Renal cortex interstitium (tissue), 15 donors: ENCODE measurements at places on chromosomes 5 and 9. TPM values are rescaled to one million over a fixed set of nuclear protein-coding genes. Genes with fewer than 3 reads are reported as not detected.

DNA sequence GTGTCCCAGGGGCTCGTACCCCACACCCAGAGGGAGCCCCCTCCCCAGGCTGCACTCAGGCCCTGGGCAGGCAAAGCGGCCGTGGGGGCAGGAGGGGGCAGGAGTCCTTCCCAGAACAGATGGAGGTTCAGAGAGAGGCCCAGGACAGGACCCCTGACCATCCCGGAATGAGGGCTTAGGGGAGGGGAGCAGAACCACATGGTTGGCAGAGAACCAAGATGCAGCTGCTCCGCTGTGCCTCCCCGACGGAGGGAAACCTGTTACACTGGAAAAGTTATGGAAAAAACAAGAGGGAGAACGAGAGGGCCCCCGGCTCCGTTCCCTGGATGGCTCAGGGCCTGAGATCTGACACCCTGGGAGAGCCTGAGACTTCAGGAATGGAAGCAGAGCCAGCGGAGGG lies 22.7 kb downstream of the SLC12A7 start:
- no peak for DNase-seq

- DNase-seq: no peak
These were observed 314.1 kb upstream of the PTGER4 start for GRCh38 chr5:40365342-40366330.

The STOML2 gene
- polyA plus RNA-seq: 130 TPM

GRCh38 chr5:136133922-136134379 lies 1.3 kb downstream of the SMAD5 start:
- DNase-seq: no peak

DNA sequence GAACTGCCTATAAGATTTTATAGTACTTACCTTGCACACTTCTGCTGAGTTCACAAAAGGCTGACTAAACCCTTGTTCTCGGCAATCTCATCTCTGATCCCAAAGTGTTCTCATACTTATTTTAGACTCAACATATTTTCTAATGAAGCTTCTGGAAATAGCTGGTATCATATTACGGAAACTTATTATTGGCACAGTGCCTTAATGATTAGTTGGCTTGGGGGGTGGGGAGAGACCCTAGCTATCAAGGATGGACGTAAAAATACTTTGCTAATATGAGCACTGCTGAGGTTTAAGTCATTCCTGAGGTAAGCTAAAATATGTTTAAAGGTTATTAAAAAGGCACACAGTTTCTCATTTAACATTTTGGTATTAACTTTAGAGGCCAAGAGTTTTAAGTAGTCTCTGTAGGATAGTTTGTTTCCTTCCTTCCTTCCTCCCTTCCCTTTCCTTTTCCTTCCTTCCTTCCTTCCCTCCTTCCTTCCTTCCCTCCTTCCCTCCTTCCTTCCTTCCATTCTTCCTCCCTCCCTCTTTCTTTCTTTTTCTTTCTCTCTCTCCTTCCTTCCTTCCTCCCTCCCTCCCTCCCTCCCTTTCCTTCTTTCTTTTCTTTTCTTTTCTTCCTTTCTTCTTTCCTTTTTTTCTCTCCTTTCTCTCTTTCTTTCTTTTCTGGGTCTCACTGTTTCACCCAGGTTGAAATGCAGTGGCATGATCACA lies 31.5 kb downstream of the ZSWIM6 start:
- no peak for DNase-seq

GRCh38 chr5:170442391-170442790 lies 53.2 kb upstream of the KCNMB1 start:
- DNase-seq: no peak
